ENCODE measurements at places on chromosomes 12 and 14. TPM values are rescaled to one million over a fixed set of nuclear protein-coding genes. Genes with fewer than 3 reads are reported as not detected.

DNA sequence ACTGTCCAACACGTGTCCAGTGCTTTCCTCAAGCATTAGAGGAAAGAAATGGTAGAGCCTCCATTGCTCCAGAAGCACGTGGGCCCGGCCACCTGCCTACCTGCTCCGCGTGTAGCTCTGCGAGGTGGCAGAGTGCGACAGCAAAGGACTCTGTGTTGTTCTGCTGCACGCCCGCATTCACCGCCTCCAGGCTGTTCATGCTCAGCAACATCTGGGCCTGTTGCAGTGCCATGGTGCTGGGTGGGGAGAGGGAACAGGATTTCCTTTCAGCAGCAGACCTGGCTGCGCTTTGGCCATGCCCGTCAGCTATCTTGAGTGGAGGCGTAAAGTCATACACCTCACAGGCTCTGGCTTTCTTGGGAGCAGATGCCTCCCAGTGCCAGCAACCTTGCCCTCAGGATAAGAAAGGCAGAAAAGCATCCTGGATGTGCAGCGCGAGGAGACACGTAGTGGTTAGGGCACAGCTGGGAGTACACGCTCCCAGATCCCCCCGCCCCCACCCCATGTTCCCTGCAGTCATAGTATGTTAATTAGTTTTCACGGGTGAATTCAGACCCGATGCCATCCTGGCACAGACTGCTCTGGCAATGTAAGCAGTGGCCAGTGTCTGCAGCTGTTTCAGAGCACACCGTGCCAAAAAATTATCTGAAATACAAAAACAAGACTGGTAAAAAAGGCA lies 25.1 kb downstream of the ANAPC5 start:
- H3K36me3 ChIP-seq, result peaks cover 28% of the 10 kb centered on the region
- H3K4me1 ChIP-seq, result peaks cover 8% of the 10 kb centered on the region

GRCh38 chr12:60704171-60704914 lies 1108.5 kb downstream of the SLC16A7 start:
- no peak for DNase-seq
- H3K4me3 ChIP-seq, result no peak overlapping the region
- H3K27ac ChIP-seq, result no peak overlapping the region
- no peaks in the 10 kb centered on the region for H3K4me1 ChIP-seq
- no peaks in the 10 kb centered on the region for H3K36me3 ChIP-seq

DNA sequence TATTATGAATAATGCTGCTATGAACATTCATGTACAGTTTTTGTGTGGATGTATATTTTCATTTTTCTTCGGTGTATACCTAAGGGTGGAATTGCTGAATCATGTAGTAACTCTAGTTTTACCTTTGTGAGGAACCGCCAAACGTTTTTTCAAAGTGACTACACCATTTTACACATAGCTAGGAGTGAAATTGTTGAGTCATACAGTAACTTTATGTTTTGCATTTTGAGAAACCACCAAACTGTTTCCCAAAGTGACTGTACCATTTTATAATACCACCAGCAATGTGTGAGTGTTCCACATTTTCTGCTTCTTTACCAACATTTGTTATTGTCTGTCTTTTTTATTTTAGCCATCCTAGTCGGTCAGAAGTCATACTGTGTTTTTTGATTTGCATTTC lies 3.1 kb upstream of the TPH2 start:
- H3K4me3 ChIP-seq, result no peak overlapping the region
- no peaks in the 10 kb centered on the region for H3K36me3 ChIP-seq
- peaks cover 2% of the 10 kb centered on the region for H3K27me3 ChIP-seq
- H3K27ac ChIP-seq, result peak overlapping the region; percentile 20

- H3K36me3 ChIP-seq, result no peaks in the 10 kb centered on the region
- peak overlapping the region; percentile 84 for H3K27ac ChIP-seq
- DNase-seq, result peak; percentile 80
- H3K27me3 ChIP-seq, result peaks cover 1% of the 10 kb centered on the region
- H3K4me1 ChIP-seq, result peaks cover 83% of the 10 kb centered on the region
- H3K4me3 ChIP-seq, result peak overlapping the region; percentile 44
Measured at GRCh38 chr12:52976574-52977071, 27.7 kb downstream of the KRT18 start.

- DNase-seq, result peak; percentile 93
- no peaks in the 10 kb centered on the region for H3K27me3 ChIP-seq
- peak overlapping the region; percentile 80 for H3K4me3 ChIP-seq
- H3K36me3 ChIP-seq, result peaks cover 38% of the 10 kb centered on the region
Measured at GRCh38 chr12:64088431-64089349, 133.4 kb downstream of the KICS2 start.

DNA sequence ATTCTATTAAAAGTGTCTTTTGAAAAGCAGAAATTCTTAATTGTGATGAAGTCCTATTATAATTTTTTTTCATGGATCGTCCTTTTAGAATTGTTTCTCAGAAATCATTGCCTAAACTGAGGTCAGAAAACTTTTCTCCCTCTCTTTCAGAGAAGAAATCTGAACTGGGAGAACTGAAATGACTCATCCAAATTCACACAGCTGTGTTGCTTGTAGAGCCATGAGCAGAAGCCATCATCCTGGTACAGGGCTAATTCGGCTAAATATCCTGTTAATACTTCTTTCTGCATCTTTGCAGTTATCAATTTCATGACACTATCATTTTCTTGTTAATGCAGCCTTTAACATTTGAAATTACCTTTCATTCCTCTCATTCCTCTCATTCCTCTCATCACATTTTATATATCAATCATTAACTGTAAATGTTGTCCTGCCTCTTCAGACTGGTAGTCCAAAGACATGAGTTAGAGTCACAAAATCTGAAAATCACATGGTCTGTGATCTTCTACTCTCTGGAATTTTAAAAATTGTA lies 15.5 kb downstream of the SLC15A5 start:
- no peak for DNase-seq
- no peaks in the 10 kb centered on the region for H3K36me3 ChIP-seq
- no peak overlapping the region for H3K27ac ChIP-seq

DNA sequence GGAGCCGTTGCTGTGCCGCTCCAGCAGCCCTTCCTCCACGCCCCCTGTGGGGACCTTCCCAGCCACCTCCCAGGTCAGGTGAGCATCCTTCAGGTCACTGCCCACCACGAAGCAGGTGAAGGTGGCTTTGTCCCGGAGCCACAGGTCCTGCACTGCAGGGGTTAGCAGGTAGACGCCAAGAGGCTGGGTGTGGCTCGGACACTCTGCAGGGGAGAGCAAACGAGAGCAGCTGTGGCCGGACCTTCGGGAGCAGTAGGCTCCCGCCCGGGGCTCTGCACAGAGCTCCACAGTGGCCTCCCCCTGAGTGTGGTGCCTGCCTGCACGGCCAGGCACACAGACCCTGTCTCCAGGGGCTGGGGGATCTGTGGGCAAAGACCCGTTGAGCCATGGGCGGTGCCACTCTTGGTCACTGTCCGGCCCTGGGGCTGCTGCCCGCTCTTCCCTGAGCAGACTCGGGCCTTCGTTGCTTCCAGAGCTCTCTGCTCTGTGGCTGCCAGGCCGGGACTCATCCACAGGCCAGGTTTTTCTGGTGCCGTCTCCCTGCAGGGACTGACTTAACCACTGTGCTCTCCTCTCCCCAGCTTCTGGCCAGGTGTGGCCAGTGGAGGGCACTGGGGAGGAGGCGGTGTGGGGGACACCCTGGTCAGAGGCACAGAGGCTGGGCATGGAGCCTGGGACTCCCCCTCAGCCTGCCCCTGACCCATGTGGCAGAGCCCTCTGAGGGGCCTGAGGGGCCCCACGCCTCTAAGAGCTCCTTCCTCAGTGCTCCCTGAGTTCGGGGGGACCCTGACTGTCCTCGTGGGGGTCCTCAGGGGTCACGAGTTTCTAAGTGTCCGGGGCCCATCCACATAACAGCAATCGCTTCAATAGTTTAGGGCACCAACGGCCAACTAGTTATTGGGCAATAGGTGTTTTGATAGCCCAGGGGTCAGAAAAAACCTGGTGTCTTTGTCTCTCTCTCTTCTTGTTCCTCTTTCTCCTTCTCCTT lies 314.9 kb downstream of the TMEM121 start:
- DNase-seq, result no peak
- peaks cover 3% of the 10 kb centered on the region for H3K27me3 ChIP-seq
- no peaks in the 10 kb centered on the region for H3K4me1 ChIP-seq

- no peak overlapping the region for H3K4me3 ChIP-seq
- peak overlapping the region; percentile 4 for H3K27ac ChIP-seq
- DNase-seq, result peak; percentile 4
- peaks cover 32% of the 10 kb centered on the region for H3K36me3 ChIP-seq
- H3K4me1 ChIP-seq, result peaks cover 55% of the 10 kb centered on the region
- H3K27me3 ChIP-seq, result peaks cover 3% of the 10 kb centered on the region
Measured at GRCh38 chr14:75837151-75837787, 144.5 kb downstream of the TGFB3 start.

DNA sequence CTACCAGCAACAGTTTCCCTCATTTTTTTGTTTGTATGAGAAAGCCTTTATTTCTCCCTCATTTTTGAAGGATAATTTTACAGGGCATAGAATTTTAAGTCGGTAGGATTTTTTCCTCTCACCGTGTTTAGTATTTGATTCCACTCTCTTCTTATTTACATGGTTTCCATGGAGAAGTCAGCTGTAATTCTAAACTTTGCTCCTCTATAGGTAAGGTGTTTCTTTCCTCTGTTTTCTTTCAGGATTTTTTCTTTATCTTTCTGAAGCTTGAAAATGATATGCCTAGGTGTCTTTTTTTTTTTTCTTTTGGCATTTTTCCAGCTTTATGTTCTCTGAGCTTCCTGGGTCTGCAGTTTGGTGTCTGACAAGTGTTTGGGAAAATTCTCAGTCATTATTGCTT lies 75.6 kb upstream of the ETV6 start:
- no peak for DNase-seq
- H3K27me3 ChIP-seq, result peaks cover 18% of the 10 kb centered on the region
- 0 out of 2 replicates have a peak, but pooled peaks cover 4% of the 10 kb centered on the region for H3K36me3 ChIP-seq
- no peak overlapping the region for H3K27ac ChIP-seq

DNA sequence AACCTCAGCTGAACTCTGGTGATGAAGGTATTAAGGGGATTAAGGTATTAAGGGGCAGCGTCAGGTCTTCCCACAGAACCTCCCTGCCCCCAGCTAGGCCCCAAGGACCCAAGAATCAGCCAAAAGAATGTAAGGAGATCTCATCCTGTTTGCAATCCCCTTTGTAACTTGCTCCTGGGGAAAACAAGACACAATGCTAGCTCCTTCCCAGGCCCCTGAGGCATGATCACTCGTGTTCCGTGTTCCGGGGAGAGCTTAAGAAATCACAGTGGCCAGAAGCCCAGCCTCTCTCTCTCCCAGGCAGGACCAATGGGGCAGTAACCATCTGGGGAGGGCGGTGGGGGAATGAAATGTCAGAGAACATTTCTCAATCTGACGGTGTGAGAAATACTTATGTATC lies 33.2 kb downstream of the PIGH start:
- no peak overlapping the region for H3K27ac ChIP-seq
- H3K27me3 ChIP-seq, result peaks cover 17% of the 10 kb centered on the region
- no peak for DNase-seq
- H3K36me3 ChIP-seq, result no peaks in the 10 kb centered on the region
- no peak overlapping the region for H3K4me3 ChIP-seq
- peaks cover 7% of the 10 kb centered on the region for H3K4me1 ChIP-seq

- H3K27me3 ChIP-seq, result peaks cover 7% of the 10 kb centered on the region
- H3K36me3 ChIP-seq, result no peaks in the 10 kb centered on the region
- no peak overlapping the region for H3K4me3 ChIP-seq
Measured at GRCh38 chr12:22038734-22039133, 7.3 kb upstream of the CMAS start.

GRCh38 chr14:79293482-79294177 lies 917.7 kb downstream of the DIO2 start:
- H3K27ac ChIP-seq, result no peak overlapping the region
- no peaks in the 10 kb centered on the region for H3K27me3 ChIP-seq
- no peak overlapping the region for H3K4me3 ChIP-seq
- H3K4me1 ChIP-seq, result no peaks in the 10 kb centered on the region
- no peak for DNase-seq

DNA sequence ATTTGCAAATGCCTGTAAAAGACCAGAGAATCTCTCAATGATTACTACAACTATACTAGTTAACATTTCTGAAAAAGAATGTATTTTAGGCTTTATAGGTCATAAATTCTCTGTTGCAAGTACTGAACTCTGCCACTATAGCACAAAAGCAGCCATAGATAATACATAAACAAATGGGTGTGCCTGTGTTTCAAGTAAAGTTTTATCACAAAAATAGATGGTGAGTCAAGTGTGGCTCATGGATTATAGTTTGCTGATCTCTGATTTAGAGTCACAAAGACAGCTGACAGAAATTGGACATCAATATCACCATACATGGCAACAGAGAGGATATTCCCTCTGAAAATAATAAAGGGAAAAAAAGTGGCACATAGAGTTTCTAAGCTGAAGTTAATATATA lies 68.1 kb downstream of the FSCB start:
- no peak overlapping the region for H3K4me3 ChIP-seq
- no peaks in the 10 kb centered on the region for H3K4me1 ChIP-seq
- no peaks in the 10 kb centered on the region for H3K36me3 ChIP-seq
- no peaks in the 10 kb centered on the region for H3K27me3 ChIP-seq
- no peak for DNase-seq

- peaks cover 9% of the 10 kb centered on the region for H3K4me1 ChIP-seq
- peaks cover 8% of the 10 kb centered on the region for H3K36me3 ChIP-seq
- H3K4me3 ChIP-seq, result no peak overlapping the region
- DNase-seq, result no peak
- no peak overlapping the region for H3K27ac ChIP-seq
Measured at GRCh38 chr12:95549392-95550084, 1.7 kb downstream of the USP44 start.

DNA sequence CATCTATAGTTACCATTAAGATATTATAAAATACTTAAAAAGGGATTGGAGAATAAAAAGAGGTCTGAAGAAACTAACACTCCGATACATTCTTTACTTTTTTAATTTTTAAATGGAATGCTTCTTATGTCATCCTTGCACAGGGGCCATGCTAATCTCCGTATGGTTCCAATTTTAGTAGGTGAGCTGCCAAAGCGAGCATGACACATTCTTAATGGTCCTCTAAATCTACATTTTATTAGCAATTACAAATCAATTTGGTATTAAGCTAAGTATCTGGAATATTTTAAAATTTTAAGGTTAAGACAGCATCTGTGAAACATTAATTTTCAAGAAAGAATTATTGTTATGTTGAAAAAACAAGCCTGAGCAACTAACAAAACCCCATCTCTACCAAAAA lies 6.2 kb upstream of the ARID4A start:
- H3K27ac ChIP-seq, result peak overlapping the region; percentile 47
- no peaks in the 10 kb centered on the region for H3K27me3 ChIP-seq
- peaks cover 56% of the 10 kb centered on the region for H3K36me3 ChIP-seq
- no peak overlapping the region for H3K4me3 ChIP-seq
- H3K4me1 ChIP-seq, result peaks cover 50% of the 10 kb centered on the region
- DNase-seq, result no peak

DNA sequence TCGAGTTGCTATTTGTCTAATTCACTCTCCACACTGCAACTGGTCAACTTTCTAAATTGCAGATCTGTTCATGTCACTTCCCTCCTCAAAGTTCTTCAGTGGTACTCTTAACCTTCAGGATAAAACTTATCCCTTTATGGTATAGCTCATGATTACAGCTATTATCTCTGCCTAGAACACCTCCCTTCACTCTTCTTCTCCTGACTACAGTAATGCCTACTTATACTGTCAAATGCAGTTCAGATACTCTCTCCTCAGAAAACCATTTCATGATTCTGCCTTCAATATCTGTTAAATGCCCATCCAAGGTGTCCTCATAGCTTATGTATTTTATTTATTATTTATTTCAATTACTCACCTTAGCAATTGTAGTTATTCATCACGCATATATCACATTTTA lies 85.5 kb downstream of the FAR2 start:
- no peak overlapping the region for H3K27ac ChIP-seq
- no peak for DNase-seq
- H3K27me3 ChIP-seq, result no peaks in the 10 kb centered on the region
- no peaks in the 10 kb centered on the region for H3K4me1 ChIP-seq

Gene CDKL1
- total RNA-seq, result 3.3 TPM

Gene RILPL2
- 6.0 TPM for total RNA-seq

Gene SYNDIG1L
- total RNA-seq, result not detected

Gene RHEBL1
- total RNA-seq, result not detected

Gene SLCO1B1
- total RNA-seq, result not detected

Gene SSPN
- 15.1 TPM for total RNA-seq

Gene KRT2
- total RNA-seq, result not detected

Gene ANKRD33
- total RNA-seq, result not detected
